ENCODE measurements at places on chromosomes 3 and 15.

DNA sequence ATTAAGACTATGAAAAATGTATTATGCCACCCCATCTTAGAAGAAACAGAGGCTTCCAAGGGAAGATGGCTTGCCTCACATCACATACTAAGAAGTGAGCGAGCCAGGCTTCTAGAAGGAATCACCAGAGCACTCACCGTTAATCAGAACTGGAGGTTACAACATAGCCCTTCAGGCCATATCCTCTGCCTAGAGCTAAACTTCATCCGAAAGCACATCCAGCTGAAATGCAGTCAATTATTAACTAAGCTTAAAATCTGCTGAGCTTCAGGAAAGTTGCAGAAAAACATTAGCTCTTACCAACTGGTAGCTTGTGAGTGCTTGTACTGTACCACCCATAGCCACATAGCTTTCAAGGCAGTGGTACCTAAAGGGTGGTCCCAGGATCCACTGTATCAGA is 483.2 kb downstream of the TBL1XR1 start:
- no peak for DNase-seq

GRCh38 chr15:94387442-94387841 is 156.1 kb downstream of the MCTP2 start:
- DNase-seq = no peak

GRCh38 chr15:34993412-34993811 is 5.3 kb upstream of the ZNF770 start:
- no peak for DNase-seq

- no peak for DNase-seq
These were observed 109.2 kb downstream of the ASB7 start for GRCh38 chr15:100711516-100712021.

DNA sequence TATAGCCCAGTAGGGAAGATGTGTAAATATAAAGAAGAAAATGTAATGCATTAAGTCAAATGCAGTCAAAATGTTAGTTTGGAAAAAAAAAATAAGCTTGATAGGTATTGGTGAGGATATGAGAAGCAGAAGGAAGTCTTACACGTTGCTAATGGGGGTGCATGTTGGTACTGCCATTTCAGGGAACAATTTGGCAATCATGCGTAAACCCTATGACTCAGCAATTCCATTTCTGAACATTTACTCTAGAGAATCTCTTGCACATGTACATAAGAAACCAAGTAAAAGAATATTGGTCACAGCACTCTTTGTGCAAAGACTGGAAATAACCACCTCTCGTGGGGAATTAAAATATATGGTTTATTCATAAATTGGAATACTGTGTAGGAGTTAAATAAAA is 35.5 kb upstream of the TIMP4 start:
- DNase-seq = no peak

DNA sequence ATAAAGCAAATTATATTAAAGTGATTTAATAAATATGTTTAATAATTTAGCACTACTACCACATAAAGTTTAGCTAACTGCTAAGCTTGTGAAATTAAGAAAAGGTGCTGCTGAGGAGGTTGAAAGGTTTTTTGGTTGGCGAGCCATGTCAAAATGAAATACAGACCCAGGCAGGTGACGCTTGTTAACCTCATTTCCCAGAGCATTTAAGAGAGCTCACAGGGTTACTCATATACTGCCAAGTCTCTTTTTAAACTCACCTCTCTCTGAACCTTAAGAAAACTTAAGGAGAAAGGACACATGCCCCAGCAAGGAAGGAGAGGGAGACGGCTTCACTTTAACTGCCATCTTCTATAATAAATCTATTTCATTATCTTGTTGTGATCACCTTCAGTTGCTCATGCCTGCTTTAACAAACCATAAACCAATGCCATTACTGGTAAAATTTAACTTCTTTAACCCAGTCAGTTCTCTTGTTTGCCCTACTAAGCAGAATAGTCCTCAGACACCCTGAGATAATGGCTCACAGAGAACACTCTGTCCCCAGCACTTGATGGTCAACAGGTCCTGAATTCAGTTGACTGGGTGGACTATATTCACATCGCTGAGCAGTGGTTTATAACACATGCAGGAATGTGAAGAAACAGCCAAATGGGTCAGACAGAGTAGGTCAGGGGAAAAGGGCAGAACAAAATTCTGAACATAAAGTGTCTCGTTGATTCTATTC is 540.1 kb downstream of the UNC13C start:
- no peak for DNase-seq

DNA sequence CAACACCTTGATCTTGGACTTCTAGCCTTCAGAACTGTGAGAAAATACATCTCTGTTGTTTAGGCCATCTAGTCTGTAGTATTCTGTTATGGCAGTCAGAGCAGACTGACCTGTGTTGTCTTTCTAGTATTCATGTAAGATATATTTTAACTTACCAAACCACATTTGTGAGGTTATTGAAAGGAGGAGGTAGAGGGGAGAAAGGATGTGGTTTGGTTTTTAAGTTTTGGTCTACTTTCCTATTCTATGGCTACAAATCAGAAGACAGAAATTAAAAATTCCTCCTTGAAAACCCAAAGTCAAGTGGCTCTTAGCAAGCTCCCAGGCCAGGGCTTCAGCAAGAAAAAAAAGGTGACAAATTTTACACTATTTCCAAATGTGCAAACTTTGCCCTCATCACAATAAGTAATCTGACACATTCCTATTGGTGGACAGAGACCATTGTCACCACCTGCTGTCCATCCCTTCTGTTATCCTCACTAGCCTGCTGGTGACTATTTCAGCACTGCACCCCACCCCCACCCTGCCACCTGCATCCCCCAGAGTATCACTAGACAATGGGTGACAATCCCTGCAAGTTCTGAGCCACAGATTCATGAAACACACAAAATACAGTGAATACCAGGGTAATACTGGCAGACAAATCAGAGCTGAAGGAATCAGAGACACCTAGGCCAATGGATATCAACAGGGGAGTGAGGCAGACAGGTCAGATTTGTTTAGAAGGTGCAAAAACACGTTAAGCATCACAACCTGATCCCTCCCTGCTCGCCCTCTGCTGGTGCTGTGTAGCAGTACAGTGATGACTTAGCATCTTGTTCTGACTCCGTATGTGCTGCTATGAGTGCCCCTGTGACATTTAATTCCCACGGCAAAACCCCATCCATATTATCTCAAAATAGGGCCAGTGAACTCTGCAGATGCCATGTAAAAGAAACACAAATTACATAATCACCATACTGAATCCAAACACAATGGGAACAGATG is 79.0 kb upstream of the DCLK3 start:
- no peak for DNase-seq

- no peak for DNase-seq
These were observed 917.0 kb downstream of the TUSC7 start for GRCh38 chr3:117626577-117626976.

DNA sequence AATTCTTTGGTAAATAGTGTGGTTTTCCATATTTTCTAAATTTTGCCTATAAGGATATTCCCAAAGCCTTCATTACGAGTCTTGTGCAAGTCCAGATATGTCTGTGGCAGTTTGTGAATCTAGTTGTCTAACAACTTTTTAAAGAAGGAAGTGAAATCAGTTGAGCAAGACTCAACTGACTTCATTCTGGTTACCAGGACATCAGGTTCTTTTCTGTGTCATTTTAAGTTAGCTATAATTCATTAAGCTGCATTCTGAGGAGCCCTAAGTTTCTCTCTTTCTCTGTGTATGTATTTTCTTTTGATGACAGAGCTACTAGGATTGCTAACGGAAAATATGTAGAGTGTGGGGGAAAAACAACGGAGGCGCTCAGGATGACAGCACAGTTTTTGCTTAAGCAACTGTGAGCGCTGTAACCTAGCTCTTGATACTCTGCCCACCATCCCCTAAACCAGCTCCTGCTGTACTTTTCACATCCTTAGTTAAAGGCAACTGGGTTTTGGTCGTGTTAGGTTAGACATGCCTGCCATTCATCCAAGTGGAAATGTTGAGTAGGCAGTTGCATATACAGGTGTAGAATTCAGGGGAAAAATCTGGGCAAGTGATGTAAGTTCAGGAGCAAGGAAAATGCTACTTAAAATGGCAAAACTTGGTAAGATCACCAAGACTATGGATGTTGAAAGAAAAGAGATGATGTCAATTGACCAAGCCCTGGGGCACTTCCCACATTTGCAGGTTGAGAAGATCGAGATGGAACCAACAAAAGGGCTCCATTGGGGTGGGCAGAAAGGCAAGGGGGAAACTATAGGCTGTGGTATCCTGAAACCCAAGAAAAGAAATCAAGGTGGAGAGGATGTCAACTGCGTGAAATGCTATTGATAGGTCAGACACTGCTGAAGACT is 9.2 kb downstream of the MFSD1 start:
- DNase-seq = no peak

DNA sequence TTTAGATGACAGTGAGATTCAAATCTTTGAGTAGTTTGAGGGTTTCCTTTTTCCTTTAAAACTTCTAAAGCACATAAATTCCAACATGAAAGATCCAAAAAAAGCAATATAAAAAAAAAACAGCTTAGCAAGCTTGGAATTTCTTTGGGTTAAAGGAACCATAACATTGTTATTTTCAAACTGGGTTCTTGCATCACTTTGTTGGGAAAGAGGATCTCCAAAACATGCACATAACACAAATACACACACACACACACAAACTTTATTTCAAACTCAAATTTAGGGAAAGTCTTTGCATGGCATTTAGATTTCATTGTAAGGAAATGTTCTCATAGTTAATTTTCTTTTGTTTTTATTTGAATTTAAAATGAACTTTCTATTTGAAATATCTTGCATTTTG is 79.2 kb upstream of the COL8A1 start:
- DNase-seq = no peak

DNA sequence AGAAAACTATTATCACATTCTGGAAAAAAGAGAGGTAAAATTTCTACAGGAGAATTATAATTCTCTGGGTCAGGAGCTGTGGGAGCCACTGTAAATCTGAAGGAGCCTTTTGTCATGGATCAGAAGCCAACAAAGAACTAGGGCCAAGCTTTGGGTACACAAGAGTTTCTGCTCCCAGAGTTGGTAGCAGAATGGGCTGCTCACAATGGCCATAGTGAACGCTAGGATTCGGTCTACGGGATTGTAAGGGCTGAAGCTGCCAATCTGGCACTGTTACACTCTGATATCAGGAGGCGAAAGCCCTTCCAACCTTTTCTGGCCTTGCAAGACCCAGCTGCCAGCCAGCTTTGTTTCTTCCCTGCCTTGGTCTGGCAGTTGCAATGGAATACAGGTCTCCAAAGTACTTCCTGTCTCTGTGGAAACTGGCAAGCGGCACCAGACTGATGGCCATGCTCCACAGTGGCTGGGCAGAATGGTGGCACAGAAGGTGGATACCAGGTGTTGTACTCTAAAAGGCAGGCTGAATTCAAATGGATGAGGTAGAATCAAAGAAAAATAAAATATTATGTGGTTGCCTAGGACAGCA is 831.7 kb downstream of the CADM2 start:
- no peak for DNase-seq

GRCh38 chr3:46389306-46389705 is 17.6 kb downstream of the CCR5AS start:
- DNase-seq = no peak

- no peak for DNase-seq
These were observed 398 bp upstream of the RAB7A start for GRCh38 chr3:128725547-128726022.

GRCh38 chr15:76991741-76992645 is 2.9 kb upstream of the PSTPIP1 start:
- DNase-seq = peak; percentile 80

DNA sequence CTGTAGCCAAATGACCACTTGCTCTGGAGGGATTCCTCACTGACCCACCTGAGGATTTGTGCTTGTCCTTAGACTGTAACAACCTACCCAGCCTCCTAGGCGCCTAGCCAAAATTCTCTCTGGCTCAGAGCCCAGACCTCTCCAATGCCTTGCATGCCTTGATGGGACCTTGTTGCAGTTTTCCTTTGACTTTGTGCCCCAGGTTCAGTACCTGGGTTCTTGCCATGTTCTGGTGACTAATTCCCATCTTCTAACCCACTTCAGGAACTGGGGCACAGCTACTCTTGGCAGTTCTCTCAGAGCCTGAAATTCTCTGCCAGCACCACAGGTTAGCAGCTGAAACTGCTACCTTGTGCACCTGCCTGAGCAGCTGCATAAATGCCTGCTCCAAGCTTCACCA is 27.0 kb upstream of the UBE3A start:
- no peak for DNase-seq

- no peak for DNase-seq
These were observed 43.4 kb upstream of the AGBL1 start for GRCh38 chr15:86036243-86036642.

GRCh38 chr3:64266065-64266931 is 41.0 kb upstream of the PRICKLE2 start:
- DNase-seq = no peak

- no peak for DNase-seq
These were observed 78.2 kb upstream of the RASGRP1 start for GRCh38 chr15:38642689-38643270.

DNA sequence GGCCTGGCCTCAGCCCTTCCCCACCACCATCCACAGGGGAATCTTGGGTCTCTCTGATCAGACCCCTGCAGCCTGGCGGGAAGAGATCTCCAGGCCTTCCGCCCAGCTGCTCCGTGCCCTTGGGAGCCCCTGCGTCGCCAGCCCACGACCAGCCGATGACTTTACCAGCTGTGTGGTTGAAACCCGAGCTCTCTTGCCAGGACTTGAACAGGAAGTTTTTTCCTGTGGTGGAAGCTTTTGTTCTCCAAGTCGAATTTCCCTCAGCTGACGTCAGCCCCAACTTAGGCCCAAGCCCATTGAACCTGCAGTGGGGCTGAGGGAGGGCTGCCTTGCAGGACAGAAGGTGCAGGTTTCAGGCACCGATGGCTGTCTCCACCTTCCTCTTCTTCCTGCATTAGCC is 51.7 kb upstream of the SMAD3 start:
- DNase-seq = peak; percentile 73

- DNase-seq = no peak
These were observed 88.0 kb downstream of the TTBK2 start for GRCh38 chr15:42832576-42832975.

- DNase-seq = no peak
These were observed 124.6 kb downstream of the CBLB start for GRCh38 chr3:105744202-105744601.

GRCh38 chr3:182180654-182181385 is 469.1 kb downstream of the SOX2 start:
- DNase-seq = no peak

DNA sequence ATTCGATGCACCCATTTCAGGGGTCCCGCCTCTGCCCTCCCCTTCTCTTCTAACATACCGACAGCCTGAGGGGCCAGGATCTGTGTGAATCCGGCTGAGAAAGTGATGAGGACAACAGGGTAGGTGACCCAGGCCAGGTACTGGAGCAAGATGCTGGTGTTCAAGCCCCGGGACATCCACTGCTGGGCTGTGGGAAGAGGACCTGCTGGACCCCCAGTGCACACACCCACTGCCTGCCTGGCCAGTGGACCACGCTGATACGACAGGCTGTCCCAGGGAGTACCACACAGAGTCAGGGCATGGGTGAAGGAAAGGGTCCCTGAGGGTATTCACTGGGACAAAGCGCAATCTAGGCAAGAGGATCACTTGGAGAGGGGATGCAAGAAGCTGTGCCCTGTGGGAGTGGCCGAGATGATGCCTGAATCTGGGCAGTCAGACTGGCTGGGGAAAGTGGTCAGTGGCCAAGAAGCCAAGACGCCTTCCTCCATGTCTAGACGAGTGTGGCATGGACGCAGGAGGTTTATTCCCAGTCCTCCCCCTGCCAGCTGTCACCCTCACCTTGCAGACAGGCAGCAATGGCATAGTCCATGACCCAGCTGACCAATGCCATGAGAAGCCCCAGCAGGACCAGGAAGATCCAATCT is 3.2 kb downstream of the CLCN2 start:
- peak; percentile 50 for DNase-seq

- no peak for DNase-seq
These were observed 396.1 kb downstream of the TUSC7 start for GRCh38 chr3:117105686-117106085.

- DNase-seq = no peak
These were observed 902 bp downstream of the P2RY13 start for GRCh38 chr3:151328298-151328995.

Data from Right ventricle myocardium inferior (tissue), 1 donor.